Calu3 (cell line): ENCODE measurements at places on chromosomes 7 and 10. TPM values are rescaled to one million over a fixed set of nuclear protein-coding genes. Genes with fewer than 3 reads are reported as not detected.

DNA sequence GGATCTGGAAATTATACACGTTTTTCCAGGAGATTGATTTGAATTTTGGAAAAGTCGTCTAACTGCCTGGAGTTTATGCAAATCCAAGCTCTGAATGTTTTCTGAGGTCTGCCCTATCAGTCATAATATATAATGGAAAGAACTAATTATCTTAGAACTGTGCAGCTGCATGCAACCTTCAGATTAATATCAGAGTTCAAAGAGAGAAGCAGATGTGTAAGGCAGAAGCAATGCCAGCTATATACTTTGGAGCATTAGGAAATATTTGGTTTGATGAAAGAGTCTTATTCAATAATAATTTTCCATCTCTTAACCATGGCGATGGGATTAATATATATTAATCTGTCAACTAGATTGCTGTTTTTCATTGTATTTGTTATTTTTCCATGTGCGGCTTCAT is 500.9 kb downstream of the NEBL start:
- H3K4me3 ChIP-seq, result no peak overlapping the region
- no peaks in the 10 kb centered on the region for H3K27me3 ChIP-seq
- H3K4me1 ChIP-seq, result no peaks in the 10 kb centered on the region
- H3K36me3 ChIP-seq, result no peaks in the 10 kb centered on the region

DNA sequence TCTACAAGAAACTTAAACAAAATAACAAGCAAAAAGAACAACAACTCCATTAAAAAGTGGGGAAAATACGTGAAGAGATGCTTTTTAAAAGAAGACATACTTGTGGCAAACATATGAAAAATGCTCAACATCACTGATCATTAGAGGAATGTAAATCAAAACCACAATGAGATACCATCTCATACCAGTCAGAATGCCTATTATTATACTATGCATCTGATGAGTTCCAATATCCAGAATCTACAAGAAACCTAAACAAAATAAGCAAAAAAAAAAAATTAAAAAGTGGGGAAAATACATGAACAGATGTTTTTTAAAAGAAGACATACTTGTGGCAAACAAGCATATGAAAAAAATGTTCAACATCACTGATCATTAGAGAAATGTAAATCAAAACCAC is 29.6 kb upstream of the AKR1C3 start:
- H3K36me3 ChIP-seq, result peaks cover 5% of the 10 kb centered on the region
- no peak overlapping the region for H3K27ac ChIP-seq
- H3K4me3 ChIP-seq, result no peak overlapping the region
- H3K4me1 ChIP-seq, result peaks cover 2% of the 10 kb centered on the region
- H3K27me3 ChIP-seq, result no peaks in the 10 kb centered on the region

- no peak for DNase-seq
- H3K27ac ChIP-seq, result no peak overlapping the region
- H3K27me3 ChIP-seq, result peaks cover 81% of the 10 kb centered on the region
- H3K4me1 ChIP-seq, result peaks cover 13% of the 10 kb centered on the region
Measured at GRCh38 chr10:69842020-69842419, 40.3 kb downstream of the COL13A1 start.

The GNAT3 gene
- not detected in 2 replicates for total RNA-seq

The C10orf53 gene
- not detected in 2 replicates for total RNA-seq

The SLC18A3 gene
- total RNA-seq, result not detected in 2 replicates
